Activated T-helper 1 cell treated with Interleukin-2 at 50 U/mL for 16 hours (primary cell): ENCODE measurements at places on chromosomes 2 and 18.

- no peak for DNase-seq
These were observed 77.9 kb upstream of the MCFD2 start for GRCh38 chr2:46993501-46993900.

DNA sequence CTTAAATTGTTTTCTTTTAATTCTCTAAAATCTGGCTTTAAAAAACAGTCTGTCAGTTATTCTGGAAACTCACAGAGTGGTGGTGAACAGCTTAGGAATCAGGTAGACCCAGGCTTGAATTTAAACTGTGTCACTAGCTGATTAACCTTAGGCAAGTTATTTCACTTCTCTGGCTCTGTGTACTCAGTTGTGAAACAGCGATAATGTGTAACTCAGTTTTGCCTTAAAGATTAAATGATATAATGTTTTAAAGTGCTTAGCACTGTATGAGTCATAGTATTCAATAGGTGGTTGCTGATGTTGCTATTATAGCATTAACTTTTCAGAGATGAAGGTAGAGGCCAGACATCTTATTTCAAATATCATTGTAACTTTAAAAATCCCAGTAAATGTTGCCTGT lies 40.7 kb downstream of the PKP4 start:
- no peak for DNase-seq

GRCh38 chr18:25503567-25504081 lies 151.7 kb upstream of the ZNF521 start:
- no peak for DNase-seq

DNA sequence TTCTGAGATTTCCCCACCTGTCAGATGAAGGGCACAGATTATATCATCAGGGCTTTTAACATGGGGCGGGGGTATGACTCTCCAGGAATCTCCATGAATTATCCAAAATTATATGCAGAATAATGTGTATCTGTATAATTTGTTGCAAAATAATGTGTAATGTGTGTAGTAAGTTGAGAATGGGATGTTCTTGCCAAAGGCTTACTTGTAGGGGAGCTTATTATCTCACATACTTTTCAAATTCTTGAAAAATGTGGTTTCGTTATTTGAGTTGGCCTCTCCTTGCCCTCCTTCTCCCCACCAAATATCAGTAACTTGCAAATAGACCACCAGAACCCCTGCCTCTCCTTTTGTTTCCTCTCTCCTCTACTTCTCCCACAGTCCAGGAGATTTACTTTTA lies 35.6 kb downstream of the UBR3 start:
- DNase-seq: no peak

DNA sequence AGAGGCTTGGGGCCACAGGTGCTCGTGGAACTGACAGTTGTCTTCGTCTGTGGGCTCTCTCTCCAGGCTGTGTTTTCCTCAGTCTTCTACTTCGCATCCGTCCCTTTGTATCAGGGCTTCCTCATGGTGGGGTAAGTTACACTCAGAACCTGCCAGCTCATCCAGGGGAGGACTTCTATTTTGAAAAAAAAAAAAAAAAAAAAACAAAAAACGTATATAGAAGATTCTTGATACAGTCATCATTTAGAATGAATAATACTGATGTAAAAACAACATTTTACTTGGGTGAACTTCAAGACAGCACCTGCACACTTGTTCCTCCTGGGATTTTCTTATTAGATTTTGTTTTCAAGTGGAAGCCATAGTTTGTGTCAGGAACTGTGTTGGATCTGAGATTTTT lies 47.7 kb upstream of the NFATC1 start:
- no peak for DNase-seq

DNA sequence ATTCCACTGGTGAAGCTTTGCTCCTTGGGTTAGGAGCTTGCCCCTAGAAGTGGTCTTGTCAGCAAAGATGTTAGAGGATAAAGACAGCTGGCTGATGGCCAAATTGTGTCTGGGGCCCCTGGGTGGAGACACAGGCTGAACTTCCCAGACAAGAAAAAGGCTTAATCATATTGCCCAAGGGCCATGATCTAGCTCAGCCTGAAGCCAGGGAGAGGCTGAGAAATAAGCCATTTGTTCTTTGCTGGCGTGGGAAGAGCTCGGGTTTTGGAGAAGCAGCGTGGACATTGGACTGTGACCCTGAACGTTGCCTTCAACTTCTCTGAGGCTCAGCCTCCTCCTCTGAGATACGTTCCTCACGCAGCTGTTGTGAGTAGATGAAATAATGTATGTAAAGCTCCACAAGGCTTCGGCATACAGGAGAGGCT lies 153.0 kb downstream of the ZFP36L2 start:
- no peak for DNase-seq

- DNase-seq: no peak
These were observed 58.6 kb downstream of the TSHZ1 start for GRCh38 chr18:75269124-75269680.

DNA sequence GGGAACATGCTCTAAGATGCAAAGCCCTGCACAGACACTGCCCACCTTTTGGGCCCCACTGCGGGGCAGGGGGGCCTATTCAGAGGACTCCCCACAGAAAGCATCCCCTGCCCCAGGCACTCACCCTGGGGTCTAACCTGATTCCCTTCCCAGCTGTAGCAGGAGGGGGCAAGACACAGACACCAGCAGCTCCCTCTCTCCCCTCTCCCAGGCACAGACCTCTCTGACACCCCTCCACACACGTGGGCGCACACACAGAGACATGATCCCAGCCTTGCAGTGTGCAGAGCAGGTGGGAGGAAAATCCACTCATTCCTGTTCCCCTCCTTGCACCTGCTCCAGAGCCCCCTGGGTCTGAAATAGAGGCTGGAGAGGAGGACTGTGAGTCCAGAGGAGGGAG lies 10.7 kb downstream of the TNS1 start:
- DNase-seq: no peak

DNA sequence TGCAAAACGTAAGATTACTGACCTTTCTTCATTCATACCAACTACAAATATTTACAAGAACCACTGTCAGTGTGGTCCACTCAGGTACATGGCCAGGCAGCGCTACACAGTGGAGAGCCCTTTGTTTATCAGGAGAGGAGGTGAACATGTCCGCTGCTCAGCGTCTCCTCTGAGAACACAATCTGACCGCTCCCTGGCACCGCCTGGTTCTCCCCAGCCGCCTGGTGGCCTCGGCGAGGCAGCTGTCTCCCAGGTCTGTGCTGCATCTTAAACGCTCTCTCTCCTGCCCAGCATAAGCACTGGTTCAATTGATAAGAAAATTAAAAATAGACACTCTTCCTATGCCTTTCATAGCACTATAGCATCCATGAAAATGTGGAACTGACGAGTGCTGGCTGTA lies 146.8 kb upstream of the PXDN start:
- DNase-seq: no peak

DNA sequence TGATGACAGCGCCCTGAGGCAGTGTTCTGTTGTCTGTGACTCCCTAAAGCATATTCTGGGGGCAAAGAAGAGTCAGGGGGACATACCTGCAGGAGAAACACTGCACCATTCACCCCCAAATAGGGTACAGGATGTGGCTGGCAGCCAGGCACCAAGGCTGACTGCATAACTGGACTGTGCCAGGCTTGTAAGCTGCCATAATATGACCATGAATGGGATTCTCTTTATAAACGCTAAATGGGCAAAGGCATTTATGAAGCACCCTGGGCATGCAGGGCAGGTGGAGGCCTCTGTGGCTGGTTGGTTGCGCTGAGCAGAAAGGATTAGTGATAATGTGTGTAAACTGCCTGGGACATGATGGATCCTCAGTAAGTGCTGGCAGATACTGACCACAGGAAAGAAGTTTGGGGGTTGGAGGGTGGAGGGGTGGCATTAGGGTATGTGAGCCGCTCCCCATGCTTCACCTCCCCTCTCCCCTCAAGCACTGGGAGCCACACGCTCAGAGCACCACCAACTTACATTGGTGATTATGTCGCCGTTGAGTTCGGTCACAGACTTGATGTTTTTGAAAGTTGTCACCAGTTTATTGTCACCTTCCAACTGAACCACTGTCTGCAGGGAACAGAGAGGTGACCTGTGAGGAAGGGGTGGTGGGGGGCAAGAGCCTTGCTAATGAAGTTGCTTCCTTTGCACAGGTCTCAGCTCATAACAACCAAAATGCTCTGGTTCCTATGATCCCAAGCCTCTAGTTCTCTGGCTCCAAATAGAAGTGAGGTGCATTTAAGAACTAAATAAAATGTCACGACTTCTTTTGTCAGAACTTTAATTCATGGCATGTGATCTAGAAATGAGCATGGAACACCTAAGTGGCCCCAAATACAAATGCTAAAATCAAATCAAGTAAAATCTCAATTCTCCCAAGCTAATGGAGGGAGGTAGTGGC lies 3.6 kb downstream of the FABP1 start:
- no peak for DNase-seq

DNA sequence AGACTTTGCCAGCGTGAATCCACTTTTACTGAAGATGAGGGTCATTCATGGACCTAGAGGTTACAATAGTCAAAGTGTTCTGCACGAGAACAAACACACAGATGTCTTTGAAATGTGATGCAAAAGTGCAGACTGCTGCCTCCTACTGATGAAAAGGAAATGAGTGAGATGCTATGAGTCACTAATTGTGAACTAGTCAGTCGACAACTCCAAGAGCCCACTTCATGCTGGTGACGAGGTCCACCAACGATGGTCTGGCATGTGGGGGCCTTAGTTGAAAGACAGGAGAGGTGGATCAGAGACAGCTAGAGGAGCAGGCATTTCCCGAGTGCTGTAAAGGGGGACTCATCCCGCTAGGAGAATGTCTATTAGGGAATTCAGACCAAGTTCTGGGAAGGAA lies 17.1 kb upstream of the ZNF236 start:
- no peak for DNase-seq

GRCh38 chr2:105834931-105835330 lies 90.2 kb downstream of the NCK2 start:
- no peak for DNase-seq

DNA sequence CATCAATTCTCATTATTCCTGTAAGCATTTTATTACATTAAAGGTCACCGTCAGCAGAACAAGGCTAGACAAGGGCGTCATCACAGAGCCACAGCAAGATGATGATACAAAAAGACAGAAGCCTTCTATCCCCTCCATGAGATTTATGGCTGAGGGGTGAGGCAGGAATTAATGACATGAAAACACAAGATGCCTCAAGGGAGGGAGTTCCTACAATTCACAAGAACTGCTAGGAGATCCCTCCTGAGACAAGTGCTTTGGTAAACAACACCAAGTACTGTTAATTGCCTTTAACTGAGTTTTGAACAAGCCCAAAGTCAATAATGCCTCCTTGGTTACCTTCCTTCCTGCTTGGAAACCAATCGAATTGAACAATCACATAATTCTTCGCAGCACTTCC lies 14.1 kb downstream of the ADD2 start:
- DNase-seq: no peak

GRCh38 chr2:135227386-135227785 lies 175.3 kb downstream of the RAB3GAP1 start:
- no peak for DNase-seq

- DNase-seq: no peak
These were observed 473.0 kb upstream of the TNP1 start for GRCh38 chr2:217332866-217333265.

DNA sequence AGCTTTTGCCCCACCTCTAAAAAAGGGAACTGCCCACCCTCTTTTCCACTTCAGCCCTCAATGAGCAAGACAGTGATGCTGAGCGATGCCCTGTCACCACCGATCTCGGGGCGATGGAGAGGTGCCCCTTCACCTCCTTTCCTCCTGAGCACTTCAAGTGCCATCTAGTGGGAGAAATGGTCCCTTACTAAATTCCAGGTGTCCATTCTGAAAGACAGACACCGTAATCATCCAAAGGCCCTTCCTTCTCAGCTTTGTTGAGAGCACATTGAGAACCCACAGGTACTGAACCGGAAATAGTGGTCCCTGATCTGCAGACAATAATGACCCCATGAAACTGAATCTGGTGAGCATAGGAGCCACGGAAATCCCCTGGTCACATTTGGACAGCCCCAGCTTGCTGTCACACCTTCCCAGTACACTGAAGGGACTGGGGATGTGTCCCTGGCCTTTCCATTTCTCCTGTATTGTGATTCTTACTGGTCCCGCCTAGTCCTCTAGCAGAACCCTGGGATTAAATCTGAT lies 38.5 kb downstream of the KCTD18 start:
- DNase-seq: no peak

DNA sequence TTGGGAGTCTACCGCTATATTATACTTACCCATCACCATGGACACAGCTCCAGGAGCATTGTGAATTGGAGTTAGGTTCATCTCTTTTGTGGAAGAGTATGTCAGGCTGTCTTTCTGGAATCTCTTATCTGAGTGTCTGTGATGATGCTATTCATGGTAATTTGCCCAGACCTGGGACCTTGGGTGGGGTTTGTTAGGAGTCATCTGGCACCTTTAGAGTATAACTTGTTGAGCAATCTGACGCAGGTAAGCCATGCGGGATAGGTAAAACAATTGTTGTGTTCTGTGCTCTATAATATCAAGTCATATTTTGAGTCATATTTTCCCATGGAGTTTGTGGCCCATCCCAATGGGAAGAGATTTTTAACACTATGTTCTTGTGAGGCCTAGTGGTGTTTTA lies 49.7 kb upstream of the MAPRE2 start:
- DNase-seq: no peak

DNA sequence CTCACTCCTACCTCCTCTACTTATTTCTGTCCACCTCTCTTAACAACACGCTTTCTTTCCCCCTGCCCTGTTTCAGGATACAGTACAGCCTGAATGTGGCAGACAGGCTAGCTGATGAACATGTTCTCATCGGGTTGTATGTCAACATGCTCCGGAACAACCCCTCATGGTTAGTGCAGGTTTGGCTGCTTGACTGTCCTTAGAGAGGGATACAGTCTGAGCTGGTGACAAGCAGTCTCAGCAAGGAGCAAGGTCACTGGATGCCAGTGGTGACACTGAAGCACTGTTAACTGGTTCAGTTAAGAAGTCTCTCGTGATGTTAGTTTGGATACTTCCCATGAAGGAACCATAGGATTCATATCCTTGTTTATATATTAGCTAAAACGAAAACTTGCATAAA lies 128.6 kb downstream of the DTNA start:
- no peak for DNase-seq

- no peak for DNase-seq
These were observed 191.0 kb downstream of the GRB14 start for GRCh38 chr2:164430166-164430783.

DNA sequence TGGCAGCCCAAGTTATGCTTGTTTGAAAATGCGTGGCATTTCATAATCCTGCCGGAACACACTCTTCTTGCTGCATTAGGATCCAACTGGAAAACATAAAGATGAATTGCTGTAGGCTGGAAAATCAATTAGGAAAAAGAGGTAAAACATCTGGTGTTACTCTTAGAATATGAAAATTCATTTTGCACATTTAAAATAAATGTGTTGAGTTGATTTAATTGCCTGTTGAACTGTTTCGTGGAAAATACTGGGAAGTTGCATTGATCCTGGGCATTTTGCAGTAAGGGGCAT lies 4.1 kb downstream of the RHOB start:
- no peak for DNase-seq

- DNase-seq: no peak
These were observed 248.0 kb upstream of the PXDN start for GRCh38 chr2:1992280-1992679.

DNA sequence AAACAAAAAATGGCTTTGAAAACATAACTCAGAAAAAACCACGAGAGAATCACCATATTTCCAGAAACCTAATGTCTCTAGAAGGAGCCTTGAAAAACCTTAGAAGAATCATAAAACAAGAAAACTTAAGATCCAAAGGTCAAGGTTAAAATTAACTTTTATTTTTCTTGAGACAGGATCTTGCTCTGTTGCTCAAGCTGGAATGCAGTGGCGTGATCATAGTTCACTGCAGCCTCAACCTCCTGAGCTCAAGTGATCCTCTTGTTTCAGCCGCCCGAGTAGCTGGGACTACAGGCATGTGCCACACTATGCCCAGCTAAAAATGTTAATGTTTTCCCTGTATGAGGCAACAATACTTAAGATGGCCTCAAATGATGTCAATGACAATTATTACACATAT lies 254.2 kb upstream of the SESTD1 start:
- DNase-seq: no peak
